Dorsolateral prefrontal cortex (tissue), 122 donors: ENCODE measurements at places on chromosomes 13 and 19. TPM values are rescaled to one million over a fixed set of nuclear protein-coding genes. Genes with fewer than 3 reads are reported as not detected.

Gene C19orf25
- 44.5 TPM for total RNA-seq

Gene CGB8
- not detected for total RNA-seq

GRCh38 chr13:28564030-28564429 lies 69.1 kb upstream of the FLT1 start:
- no peak for DNase-seq

Gene UBE2L5
- total RNA-seq = 1.7 TPM

- no peak for DNase-seq
Observed at GRCh38 chr13:30908416-30908980, 2.4 kb downstream of the MEDAG start.

Gene PPP1R15A
- total RNA-seq = 27.7 TPM

DNA sequence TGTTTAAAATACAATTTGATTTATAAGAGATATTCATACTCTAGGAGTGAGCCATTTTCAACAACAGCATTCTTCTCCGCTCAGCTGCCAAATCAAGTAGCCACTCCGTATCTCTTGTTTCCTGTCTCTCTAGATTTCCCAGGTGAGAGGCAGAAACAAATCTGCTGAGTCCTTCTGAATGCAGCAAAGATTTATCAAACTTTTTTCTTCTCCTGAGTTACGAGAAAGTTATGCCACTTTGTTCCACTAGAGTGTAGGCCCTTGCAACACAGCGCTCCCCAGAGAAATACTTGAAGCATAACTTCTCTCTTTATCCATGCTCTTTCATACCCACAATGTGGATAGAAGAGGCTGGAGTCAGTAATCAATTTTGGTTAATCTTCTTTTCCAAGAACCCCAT lies 1960.8 kb downstream of the OLFM4 start:
- no peak for DNase-seq

- no peak for DNase-seq
Observed at GRCh38 chr13:108775597-108775996, 146.2 kb downstream of the MYO16 start.

- DNase-seq = no peak
Observed at GRCh38 chr13:41496420-41497234, 39.3 kb downstream of the RGCC start.

GRCh38 chr13:49444524-49445395 lies 686 bp downstream of the SETDB2 start:
- peak; percentile 14 for DNase-seq

- DNase-seq = no peak
Observed at GRCh38 chr13:20161951-20162300, 1.1 kb upstream of the GJA3 start.

DNA sequence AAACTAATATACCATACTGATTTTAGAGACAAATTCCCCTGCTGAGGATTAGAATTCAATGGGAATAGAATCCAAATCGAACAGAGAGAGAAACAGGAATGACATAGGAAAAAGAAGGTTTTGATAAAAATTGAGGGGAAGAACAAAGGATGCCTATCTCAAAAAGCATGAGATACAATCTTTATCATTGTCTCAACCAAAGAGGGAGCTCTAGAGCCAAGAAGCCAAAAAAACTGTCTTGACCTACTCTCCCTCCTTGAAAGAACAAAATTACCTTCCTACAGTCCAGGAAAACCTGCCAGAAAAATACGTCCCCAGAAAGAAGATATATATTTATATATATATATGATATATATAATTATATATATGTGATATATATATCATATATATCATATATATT lies 39.2 kb upstream of the MIR17HG start:
- no peak for DNase-seq

DNA sequence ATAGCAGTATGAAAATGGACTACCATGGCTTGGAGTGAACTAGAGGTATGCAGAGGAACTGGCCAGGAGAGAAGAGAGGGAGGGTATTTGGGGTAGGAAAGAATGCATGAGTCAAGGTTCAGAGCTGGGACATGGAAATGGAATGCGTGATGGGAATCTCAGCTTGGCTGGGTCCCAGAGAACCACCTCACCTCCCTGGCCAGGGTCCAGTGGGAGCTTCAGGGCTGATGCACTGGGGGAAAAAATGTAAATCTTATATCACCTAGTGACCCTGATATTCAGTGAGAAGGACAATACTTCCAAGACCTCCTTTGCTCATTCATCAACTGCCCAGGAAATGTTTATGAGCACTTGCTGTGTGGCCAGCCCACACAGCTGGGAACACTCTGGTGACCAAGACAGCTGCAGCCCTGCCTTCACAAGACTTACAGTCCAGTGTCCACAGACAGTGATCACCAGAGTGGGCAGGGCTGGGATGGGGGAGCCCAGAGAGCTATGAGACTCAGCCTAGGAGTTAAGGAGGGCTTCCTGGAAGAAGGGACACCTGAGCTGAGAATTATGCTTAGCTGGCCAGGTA lies 12.8 kb downstream of the IGSF23 start:
- DNase-seq = no peak

GRCh38 chr13:74889321-74889720 lies 592.6 kb downstream of the TBC1D4 start:
- no peak for DNase-seq

DNA sequence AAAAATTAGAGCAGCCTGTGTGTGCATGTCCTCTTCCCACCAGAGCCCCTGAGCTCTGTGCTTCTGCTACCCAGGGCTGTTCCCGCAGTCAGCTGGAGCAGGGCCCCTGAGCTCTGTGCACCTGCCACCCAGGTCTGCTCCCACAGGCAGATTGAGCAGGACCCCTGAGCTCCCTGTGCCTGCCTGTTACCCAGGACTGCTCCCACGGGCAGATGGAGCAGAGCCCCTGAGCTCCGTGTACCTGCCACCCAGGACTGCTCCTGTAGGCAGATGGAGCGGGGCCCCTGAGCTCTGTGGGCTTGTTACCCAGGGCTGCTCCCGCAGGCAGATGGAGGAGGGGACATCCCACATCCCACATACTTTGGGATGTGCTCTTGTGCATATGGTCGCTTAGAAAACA lies 186.8 kb upstream of the SOX1 start:
- no peak for DNase-seq

GRCh38 chr13:80921541-80921940 lies 580.6 kb upstream of the SPRY2 start:
- DNase-seq = no peak

Gene SIGLEC7
- not detected for total RNA-seq

GRCh38 chr13:34420702-34421346 lies 521.2 kb upstream of the NBEA start:
- no peak for DNase-seq

GRCh38 chr19:44005973-44006372 lies 3.2 kb downstream of the ZNF230 start:
- DNase-seq = no peak

- no peak for DNase-seq
Observed at GRCh38 chr13:27628081-27628480, 6.4 kb downstream of the POLR1D start.

DNA sequence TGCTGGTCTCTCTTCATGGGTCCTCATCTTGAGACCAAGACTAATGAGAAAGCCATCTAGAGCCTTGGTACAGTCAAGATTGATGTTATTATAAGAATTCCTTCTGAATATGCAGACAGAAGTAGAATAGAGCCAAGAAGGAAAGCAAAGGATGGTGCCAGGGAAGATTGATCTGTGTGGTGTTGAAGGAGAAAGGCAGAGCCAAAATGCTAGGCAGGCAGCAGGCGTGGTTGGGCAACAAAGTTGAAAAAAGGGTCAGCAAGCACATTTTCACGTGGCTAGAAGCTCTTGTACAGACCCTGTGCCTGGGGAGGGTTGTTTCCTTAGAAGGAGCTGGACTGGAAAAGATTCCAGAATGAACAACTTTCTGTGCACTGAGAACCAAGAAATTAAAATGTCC lies 319.7 kb upstream of the ARGLU1 start:
- DNase-seq = no peak

Gene ZNF665
- total RNA-seq = 6.5 TPM

DNA sequence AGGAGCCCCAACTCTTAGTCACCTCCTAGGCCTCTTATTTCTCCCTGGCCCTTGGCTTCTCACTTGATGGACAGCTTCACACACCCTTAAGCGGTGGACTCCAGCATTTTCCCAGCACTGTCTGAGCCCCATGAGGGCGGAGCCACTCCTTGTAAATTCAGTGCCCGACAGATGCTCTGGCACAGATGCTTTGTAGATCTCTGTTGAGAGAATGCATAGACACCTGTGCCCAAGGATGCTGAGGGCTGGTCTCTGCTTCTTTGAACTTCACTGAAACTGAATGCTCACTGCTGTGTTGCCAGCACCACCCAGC lies 3.3 kb downstream of the SYCN start:
- no peak for DNase-seq

Gene PCDH17
- total RNA-seq = 34.2 TPM

GRCh38 chr19:1063030-1063908 lies 3.7 kb upstream of the ARHGAP45 start:
- no peak for DNase-seq

- DNase-seq = no peak
Observed at GRCh38 chr19:3518255-3518654, 12.1 kb downstream of the FZR1 start.

Gene ZNF490
- 18.4 TPM for total RNA-seq

Gene PLPP2
- 21.3 TPM for total RNA-seq

DNA sequence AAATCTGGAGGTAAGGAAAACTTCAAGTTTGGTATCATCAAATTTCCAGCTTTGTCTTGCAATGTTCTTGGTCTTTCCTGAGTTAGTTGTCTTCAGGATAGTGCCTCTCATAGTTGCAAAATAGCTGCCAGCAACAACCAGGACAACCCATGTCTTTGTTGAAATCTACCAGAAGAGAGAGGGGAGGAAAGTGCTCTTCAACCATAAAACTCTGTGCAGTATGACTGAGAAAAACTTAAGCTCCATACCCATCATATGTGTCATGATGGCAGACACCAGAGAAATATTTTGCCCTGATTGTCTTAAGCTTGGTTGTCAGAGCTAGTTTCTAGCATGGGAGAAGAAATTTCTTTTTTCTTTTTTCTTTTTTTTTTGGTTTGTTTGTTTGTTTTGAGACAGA lies 103.3 kb downstream of the SPRY2 start:
- DNase-seq = no peak

Gene CCDC8
- 2.5 TPM for total RNA-seq

DNA sequence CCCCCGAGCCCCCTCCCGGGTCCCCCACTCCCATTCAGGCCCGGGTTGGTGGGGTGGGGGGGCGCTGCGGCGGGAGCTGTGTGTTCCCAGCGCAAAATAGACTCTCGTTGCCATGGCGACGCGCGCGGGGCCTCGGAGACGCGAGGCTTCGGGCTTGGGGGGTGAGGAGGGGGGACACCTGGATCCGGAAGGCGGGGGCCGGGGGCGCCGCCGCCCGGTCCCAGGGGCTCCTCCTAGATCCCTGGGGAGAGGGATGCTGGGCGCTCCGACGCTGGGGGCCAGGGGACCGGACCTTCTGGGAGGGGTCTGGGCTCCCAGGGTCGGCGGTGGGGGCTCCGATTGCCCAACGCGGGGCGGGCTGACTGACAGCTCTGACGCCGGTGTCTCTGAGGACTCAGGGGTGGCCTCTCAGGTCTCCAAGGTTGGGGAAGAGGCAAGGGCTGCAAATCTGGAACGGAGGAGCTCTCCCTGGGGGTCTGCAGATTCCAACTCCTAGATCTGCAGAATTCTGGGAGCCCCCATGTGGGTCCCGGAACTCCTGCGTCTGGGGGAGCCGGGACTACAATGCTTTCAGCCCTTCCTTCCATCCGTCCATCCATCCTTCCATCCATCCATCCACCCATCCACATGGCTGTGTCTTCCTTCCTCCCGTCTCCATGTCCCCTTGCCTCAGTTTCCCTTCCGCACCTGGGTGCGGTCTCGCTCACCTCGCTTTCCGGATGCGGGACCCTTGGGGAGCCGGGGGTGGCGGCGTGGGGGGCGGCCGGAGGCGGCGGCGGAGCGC lies 9.1 kb upstream of the SHISA7 start:
- peak; percentile 73 for DNase-seq

GRCh38 chr13:33172400-33172799 lies 113.2 kb downstream of the STARD13 start:
- no peak for DNase-seq

Gene CD22
- total RNA-seq = 107 TPM

GRCh38 chr13:41471785-41472184 lies 14.4 kb downstream of the RGCC start:
- no peak for DNase-seq

Gene FGF9
- total RNA-seq = 6.6 TPM

Gene ADGRE3
- total RNA-seq = not detected

DNA sequence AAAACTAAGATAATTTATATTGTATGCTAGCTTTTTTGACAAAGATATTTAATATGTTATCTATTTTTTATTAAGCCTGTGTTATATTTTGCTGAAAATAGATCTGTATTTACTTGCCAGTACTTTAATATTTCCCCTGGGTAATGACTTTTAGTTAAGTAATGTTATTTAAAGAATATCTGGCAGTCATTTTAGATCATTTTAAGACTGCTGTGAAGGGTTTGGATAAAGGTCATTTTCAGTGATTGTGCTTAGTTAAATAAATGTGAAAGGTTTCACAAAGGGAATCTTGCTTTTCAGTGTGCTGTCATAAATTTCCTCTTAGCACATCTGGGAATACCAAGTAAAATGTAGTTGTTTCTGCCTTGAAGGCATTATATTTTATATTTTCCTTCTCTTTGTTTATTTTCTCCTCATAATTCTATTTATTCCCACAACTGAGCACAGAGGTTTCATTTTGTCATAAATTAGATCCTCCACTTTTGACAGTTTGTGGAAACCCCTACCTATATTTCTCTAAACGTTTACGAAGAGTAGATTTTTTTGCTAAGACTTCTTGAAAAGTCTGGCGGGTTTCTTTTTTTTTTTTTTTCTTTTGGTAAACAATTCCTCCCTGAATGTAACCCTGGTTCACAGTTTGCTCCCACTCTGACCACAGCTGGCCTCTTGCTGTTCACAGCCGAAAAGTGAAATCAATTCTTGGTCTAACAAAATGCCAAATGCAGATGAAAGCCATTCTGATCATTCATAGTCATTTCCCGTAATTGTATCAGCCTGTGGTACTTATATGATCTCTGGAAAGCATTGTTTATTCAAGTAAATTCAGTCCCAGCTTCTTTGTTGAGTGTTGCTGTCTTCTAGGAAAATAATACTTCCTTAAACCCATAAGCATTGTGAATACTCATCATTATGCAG lies 87.8 kb downstream of the MAB21L1 start:
- no peak for DNase-seq

GRCh38 chr19:41696402-41697197 lies 8.5 kb upstream of the CEACAM7 start:
- no peak for DNase-seq

GRCh38 chr19:43754253-43754502 lies 584 bp downstream of the SMG9 start:
- no peak for DNase-seq

Gene CAPS
- total RNA-seq = 22.9 TPM

DNA sequence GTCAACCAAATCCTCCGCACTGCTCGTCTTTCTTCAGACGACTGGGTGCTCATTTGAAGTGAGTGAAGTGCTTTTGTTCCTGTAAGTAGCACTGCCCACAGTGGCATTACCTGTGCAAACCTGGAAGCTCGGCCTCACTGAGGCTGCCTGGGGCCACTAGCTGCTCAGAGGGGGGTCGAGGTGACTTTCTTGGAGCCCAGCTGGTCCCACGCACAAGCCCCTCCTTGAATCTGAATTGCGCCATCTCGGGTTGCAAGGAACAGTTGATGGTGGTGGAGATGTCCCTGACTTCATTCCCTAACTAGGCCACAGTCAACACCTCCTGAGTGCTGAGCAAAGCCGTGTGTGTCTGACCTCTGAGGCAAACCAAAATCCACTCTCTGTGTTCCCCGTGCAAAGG lies 79.3 kb upstream of the GPR183 start:
- DNase-seq = no peak
